ENCODE measurements at places on chromosomes 7 and 10.

- DNase-seq: no peak
Observed at GRCh38 chr10:119257899-119258419, 50.6 kb downstream of the GRK5 start.

GRCh38 chr10:125087897-125088215 lies 72.5 kb downstream of the CTBP2 start:
- no peak for DNase-seq

- no peak for DNase-seq
Observed at GRCh38 chr10:121926671-121927317, 1.0 kb downstream of the ATE1 start.

DNA sequence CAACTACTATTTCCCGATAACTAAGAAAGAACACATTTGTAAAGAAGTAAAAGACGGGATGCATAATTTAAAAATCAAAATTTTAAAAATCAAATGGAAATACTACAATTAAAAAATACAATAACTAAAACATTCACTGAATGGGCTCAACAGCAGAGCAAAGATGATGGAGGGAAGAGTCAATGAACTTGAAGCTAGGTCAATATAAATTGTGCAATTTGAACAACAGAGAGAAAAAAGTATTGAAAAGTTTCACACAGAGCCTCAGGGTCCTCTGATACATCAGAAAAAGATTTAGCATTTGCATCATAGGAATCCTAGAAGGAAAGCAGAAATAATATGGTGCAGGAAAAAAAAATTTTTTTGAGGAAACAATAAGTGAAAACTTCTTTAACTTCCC lies 581.0 kb downstream of the KCNMA1 start:
- DNase-seq: no peak

- DNase-seq: no peak
Observed at GRCh38 chr10:43316988-43317387, 50.1 kb upstream of the RASGEF1A start.
